GM04503 (cell line): ENCODE measurements at places on chromosomes 4 and X.
A peak's percentile ranks its signal among the peaks of the same experiment; 100 is the strongest.

DNA sequence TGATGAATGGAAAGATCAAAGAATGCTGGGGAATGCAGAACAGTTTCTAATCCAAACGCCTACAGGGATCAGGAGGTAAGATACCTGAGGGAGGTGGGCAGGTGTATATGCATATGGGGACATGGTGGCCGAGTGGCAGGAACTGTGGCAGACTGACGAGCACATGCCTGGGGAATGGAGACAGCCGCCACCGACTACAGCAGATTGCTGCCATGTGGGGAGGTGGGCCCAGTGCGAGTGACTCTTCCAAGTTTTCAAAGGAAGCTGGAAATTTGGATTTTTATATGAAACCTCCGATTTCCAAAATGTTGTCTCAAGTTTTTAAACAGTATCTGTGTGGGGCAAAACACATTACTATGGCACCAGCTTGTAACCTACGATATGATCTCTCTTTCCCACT is 9.9 kb downstream of the ZNF827 start:
- DNase-seq: no peak

GRCh38 chrX:48461830-48462229 is 8.2 kb downstream of the SLC38A5 start:
- DNase-seq: no peak

- DNase-seq: no peak
Measured at GRCh38 chrX:140548985-140549384, 44.1 kb upstream of the SOX3 start.

DNA sequence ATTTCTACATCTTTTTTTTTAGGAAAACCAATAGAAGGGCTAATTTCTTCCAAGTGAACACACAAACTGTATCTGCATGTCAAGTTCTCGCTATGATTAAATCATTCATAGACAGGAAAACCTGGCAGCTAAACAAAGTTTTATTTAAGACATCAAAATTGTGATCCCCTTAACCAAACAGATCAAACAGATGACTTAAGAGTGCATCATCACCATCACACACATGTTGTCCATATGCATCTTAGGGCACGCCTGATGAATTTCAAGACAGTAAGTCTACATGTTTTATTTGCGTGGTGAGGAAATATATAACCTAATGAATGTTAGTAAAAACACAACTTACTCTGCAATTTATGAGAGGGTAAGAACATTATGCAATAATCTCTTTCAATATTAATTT is 317.0 kb upstream of the ANXA10 start:
- no peak for DNase-seq

DNA sequence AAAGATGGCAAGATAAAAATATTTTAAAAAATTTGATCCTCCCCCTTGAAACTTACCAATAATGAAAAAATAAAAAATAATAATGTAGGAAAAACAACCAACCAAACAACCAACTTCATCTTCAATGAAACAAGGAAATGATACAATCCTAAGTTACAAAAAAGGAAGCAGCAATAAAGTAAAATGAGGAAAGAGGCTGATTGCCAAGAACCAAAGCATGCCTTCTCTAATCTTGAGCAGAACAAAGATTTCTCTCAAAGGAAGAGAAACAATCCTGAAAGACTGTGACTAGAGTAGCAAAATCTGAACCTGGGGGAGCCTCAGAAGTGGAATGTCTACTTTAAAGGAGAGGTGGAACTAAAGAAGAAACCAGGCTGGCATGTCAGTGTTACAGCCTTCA is 10.9 kb upstream of the WDFY3 start:
- no peak for DNase-seq

- DNase-seq: no peak
Measured at GRCh38 chr4:184838249-184839074, 12.7 kb upstream of the ACSL1 start.

- no peak for DNase-seq
Measured at GRCh38 chr4:18278244-18278643, 256.7 kb upstream of the LCORL start.

DNA sequence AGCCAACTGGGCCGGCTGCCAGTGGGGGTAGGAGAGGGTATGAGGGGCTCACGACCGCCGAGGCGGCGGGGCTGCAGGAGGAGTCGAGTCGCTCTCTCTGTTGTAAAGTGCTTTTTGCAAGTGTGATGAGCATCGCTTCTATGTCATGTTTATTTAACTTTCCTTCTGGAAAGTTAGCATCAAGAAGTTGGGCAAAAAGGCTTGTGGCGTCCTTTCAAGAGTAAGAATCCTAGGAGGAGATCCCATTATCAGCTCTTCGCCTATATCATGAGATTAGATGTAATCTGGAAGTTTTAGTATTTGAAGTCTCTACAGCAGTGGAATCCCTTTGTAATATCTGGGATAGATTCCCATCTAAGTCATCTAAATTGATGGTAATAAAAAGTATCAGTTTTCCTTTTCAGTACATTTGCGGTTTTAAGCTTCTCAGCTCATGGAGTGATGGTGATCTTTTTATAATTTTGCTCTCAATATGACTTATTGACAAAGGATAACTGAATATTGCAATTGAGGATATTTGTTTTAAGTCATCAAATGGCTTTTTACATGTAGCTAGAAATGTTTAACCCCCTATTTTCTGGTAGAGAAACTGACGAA is 1.7 kb downstream of the GALNT7 start:
- DNase-seq: no peak

- no peak for DNase-seq
Measured at GRCh38 chrX:43728966-43729365, 72.9 kb downstream of the MAOA start.

GRCh38 chr4:182194091-182194824 is 48.9 kb upstream of the TENM3 start:
- DNase-seq: no peak

GRCh38 chr4:180106997-180107396 is 2136.2 kb upstream of the TENM3 start:
- no peak for DNase-seq

DNA sequence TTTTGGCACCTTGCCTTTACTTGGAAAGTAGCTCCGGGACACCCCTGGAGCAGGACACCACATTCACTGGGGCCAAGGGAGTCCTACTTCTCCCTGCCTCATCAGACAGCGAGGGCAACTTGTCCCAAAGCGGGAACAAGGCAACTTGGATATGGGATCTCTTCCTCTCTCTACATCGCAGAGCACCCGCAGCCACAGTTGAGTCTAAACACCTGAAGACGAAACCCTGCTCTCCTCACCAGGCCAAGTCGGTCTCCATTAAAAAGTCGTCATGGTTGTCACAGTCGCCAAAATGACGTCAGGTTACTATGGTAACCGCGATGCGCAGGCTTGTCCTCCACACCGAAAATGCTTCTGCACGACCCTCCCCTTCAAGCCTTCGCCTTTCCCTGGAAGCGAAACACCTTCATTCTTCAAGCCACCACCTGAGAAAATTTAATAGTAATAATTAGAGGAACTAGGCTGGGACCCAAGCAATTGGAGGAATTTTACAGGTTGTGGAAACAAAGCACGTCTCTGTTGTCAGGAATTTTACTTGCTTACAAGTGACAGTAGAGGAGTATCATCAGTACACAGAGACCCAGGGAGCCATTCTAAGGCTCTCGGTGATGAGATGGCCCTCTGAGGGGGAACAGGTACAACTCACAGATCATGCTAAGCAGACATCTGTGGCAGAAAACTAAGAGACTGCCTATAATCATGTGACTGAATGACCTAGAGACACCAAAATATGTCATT is 30.5 kb upstream of the TCEAL4 start:
- DNase-seq: no peak

DNA sequence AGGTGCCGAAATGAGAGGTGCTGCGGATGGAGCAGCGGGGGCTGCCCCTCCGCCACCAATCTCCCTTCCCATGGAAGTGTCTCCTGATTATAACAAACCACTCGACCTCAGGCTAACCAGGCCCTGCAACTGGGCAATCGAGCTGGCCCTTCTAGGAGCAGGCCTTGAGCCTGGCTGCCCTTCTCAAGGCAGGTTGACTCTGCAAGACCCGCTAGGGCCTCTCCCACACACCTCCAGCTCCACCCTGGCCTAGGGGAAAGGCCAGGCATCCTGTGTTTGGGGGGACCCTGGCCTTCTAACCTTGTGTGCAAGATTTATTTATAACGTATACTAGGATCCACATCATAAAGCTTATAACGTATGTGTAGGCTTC is 3.7 kb upstream of the BCOR start:
- DNase-seq: no peak

DNA sequence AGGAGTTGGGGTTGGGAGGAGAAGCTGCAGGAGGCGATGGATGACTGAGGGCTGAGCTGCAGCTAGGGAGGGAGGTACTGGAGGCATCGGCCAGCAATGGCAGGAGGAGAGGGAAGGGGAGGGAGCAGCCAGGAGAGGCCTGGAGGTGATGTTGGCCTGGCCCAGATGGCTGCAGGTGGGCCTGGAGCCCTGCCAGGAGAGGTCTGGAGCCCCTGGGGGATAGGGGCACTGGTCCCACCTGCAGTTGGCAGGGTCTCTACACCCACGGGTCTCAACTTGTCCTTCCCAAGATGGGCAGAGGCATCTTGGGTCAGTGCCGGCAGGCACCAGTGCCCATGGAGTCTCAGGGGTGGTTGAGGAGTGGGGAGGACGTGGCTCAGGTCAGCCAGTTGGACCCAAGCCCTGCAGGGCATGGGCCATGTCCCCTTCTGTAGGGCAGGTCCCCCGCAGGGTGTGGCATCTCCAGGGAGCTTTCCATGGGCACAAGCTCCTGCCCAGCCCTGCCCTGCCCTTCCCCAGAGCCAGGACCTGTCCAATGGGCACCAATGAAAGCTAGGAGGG is 2.7 kb upstream of the MXD4 start:
- no peak for DNase-seq

GRCh38 chrX:40108162-40108958 is 10.6 kb upstream of the BCOR start:
- no peak for DNase-seq

GRCh38 chrX:17967888-17968287 is 106.8 kb upstream of the RAI2 start:
- DNase-seq: no peak

DNA sequence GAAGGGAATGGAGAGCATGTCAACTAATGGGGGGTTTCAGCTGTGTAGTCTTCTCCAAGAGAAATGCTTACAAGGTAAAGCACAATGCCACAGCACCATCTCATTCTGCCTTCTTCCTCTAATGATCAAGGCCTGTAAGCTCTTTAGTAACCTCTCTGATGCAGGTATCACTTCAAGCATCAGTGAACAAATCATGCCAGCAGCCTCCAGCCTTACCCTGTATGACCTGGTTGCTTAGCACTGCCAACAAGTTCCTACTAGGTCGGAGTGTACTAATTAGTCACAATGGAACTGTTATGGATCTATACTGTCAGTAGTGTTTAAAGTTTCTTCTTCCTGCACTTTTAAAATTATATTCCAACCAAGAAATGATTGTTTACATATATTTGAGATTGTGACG is 197.7 kb downstream of the GRID2 start:
- DNase-seq: no peak

GRCh38 chr4:175273995-175274753 is 356.0 kb downstream of the ADAM29 start:
- DNase-seq: no peak

DNA sequence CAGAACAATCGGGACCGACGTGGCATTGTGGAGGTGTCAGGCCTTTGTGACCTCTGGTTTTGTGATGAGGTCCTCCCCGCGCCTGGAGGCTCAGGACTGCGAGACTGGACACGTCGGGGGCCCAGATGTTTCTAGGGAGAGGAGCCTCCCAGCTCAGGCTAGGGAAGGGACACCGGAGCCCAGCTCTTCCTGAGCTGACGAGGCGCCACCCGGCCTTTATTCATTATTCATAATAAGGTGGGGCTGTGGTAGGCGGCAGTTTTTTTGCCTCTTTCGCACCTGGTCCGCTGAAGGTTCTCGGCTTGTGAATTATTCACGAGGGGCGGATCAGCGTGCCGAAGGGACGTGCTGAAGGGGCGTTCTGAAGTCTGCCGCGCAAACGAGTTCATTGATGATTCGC is 2.3 kb upstream of the UBA1 start:
- no peak for DNase-seq

DNA sequence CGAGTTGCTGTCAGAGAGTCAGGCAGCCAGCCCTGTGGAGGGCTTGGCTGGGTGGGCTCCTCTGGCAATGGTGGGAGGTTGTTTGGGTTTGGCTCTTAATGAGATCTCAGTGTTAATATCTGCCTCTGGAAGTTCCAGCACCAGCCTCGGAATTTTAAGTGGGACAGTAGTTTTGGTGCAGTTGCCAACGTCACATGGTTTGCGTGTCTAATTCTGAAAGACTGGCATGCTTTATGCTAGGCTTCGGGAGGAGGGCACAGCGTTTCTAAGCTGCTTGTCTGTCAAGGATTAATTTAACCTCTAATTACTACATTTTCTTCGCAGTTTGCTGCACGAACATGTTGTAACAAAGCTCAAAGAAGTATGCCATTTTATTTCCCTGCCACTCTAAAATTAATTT is 9.2 kb downstream of the MAMLD1 start:
- no peak for DNase-seq

- peak; percentile 9 for DNase-seq
Measured at GRCh38 chrX:109475174-109475891, 6.6 kb downstream of the GUCY2F start.

GRCh38 chr4:80182237-80182866 is 15.0 kb upstream of the PRDM8 start:
- no peak for DNase-seq

DNA sequence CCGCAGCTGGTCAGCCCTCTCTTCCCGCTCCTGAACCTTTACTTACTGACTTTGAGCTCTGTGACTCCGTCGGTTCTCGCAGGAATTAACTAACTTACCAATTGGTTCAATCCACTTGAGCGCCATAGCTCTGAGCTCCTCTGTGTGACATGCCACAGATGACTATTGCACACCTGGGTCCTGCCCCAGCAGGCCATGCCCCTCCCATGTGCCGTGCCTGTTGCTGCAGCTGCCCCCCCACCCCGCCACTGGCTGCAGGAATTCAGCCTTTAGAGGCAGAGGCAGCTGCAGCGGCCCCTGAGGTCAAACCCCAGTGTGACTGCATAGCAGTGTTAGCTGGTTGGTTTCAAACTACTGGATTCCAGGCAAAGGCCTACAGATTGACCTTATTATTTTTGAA is 70.6 kb downstream of the MTMR1 start:
- DNase-seq: no peak

DNA sequence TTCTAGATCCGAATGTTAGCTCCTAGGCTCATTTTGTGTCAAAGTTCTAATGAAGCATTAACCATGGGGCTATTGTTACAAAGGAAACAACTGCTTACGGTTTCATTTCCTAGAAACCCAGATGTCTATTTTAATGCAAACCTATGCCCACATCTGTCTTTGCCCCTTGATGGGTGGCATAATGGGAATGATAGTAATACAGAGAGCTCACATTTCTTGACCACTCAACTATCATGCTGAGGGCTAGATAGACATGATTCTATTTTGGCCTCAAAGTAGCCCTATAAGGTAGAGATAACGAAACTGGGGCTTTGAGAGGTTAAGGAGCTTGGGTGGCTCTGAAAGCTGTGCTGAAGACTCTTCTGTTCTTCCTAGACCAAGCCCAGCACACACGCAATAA is 1.9 kb downstream of the TLR7 start:
- no peak for DNase-seq

DNA sequence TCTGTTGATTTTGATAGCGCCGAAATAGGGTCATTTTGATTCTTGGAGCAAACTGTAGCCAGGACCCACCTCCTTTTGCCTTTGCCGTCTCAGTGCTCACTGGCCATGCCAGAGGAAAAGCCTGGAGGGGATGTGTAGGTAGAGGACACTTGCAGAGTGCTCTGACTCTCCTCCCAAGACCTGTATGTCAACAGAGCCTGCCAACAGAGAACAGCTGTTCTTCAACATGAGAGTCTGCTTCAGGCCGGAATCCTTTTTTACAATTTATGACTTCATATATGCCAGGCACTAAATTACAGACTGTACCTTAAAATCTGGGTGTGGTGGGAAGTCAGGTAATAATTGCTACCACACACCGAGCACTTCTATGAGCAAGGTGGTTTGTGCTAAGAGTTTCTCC is 94.2 kb downstream of the KDR start:
- DNase-seq: no peak
